ENCODE measurements at places on chromosomes 16 and 17.

DNA sequence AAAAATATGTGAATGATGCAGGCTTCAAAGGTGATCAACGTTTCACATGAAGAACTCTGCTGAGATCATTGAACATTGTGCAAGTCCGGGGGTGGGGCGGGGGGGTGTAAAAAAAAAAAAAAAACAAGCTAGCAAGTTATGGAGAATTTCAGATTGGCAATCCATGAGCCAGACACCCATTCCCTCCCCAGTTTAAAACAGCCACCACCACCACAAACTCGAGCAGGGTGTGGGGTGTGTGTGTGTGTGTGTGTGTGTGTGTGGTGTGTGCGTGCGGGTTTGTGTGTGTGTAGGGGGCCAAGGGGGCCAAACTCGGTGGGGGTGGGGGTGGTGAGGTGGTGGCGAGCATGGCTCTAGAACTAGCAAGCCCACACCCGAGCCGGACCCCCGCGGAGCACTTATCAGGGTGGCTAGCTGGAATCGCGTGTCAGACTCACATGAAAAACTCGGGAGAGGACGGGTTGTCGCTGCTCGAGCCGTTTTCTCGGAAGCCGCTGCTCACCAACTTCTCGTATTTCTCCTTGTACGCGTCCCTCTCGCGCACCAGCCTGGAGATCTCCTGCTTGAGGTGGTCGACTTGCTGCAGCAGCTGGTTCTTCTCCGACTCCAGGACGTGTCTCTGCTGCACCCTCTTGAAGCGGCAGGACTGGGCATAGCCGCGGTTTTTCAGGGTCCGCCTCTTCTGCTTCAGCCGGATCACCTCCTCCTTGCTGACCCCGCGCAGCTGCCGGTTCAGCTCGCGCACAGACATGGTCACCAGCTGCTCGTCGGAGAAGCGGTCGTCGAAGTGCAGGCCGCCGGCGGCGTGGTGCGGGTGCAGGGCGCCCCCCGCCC is 2.0 kb downstream of the MAF start:
- DNase-seq, result no peak

GRCh38 chr17:40646791-40647623 is 611 bp downstream of the SMARCE1 start:
- DNase-seq, result no peak

GRCh38 chr16:52372313-52372712 is 174.6 kb downstream of the TOX3 start:
- DNase-seq, result no peak

GRCh38 chr17:75262112-75262606 is 480 bp downstream of the MRPS7 start:
- no peak for DNase-seq

GRCh38 chr17:30378241-30378824 is 394 bp upstream of the CPD start:
- no peak for DNase-seq

DNA sequence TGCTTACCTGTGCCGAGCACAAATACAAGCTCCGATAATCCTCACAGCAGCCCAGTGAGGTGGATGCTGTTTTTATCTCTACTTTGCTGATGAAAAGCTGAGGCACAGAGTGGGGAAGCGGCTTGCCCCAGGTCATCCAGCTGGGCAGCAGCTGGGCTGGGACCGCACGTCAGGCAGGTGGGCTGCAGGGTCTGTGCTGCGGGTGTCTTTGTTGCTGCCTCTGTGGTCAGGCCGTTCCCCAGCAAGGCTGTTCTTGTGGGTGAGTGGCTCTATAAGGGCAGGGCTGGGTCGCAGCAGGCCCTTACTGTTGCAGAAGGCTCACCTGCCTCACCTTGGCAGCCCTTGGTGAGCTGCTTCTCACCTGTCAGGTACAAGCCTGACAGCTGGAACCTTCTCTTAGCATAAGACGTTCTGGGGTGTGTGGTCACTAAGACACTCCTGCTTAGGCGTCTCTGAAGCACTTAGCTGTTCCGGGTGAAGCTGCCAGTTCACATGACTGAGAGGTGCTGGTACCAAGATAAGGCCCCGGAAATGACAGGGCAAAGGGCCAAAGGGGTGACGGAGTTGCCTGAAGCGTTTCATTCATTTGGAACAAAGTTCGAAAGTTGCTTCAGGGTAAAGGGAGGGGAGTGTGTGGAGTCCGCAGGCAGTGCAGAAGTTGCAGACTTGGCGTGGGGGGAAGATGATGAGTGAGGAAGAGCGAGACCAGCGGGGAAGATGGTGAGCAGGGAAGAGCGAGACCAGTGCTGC is 17.4 kb downstream of the IRF8 start:
- no peak for DNase-seq

GRCh38 chr17:45743626-45744326 is 40.3 kb upstream of the CRHR1 start:
- no peak for DNase-seq

GRCh38 chr17:77316191-77316641 is 175.4 kb downstream of the SEC14L1 start:
- no peak for DNase-seq

DNA sequence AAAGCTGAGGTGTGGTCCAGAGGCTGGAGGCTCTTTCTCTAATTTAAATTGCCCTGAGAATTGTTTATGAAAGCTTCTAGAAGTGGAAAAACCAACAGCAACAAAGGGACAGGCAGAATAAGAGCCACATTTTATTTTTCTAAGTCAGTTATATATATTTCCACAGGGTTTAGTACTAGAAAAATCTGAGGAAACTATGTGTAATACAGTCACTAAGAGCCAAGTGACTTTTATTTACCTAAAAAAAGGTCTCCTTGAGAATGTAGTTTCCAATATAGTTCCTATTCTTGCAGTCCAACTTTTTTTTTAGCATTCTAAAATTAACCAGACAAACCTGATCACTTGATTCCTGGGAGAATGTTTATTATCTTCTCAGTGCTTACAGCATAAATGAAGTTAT is 296.6 kb upstream of the MYOCD start:
- no peak for DNase-seq

DNA sequence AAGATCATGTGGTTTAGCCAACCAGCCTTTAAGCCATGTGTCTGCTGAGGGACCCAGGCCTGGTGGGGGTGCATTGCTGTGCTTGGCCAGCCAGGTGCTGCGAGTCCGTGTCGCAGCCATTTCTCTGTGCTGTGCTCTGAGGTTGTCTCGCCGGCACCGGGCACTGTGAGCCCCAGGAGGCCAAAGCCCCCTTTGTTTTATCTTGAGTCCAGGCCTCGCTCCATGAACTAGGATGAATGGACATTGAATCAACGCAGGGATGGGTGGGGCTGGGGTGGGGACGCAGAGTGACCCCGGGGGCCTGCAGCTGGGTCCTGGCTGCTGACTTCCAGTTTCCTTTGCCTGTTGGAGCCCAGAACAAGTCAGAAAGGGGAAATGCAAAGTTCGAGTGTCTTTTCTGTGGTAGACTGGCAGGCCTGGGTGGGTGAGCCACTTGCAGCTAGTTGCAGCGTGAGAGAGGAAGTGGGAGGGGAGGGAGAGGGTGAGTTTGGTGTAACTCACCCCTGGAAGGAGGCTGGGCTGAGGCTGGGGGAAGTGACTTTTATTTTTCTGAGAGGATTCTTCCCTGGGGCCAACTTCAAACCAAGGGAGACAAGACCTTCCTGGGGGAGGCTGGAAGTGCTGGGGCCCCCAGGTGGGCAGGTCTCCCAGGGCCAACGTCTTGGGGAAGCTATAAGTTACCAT is 324.7 kb downstream of the SEC14L1 start:
- DNase-seq, result no peak

- DNase-seq, result no peak
Observed at GRCh38 chr16:66131895-66132294, 234.6 kb upstream of the CDH5 start.

- DNase-seq, result no peak
Observed at GRCh38 chr16:89495121-89495520, 4.8 kb upstream of the ANKRD11 start.

DNA sequence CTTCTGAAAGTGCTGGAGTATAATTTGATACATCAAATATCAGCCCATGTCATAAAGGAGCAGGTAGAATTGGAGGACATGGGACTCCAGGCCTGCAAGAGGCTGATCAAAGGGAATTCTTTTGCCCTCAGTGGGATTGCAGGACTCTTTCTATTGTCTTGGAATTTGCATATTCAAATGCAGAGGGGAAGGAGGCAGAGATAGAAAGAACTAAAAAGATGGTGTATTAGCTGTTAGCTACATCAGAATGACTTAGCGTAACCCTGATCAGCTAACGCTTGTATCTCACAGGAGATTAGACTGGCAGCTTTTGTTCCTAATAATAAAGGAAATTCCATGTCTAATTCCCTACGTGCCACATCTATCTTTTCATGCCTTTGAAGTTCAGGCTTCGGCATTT is 1014.7 kb upstream of the RBFOX1 start:
- DNase-seq, result no peak
